ENCODE measurements at places on chromosomes 16 and 17. TPM values are rescaled to one million over a fixed set of nuclear protein-coding genes. Genes with fewer than 3 reads are reported as not detected.

The CD300A gene
- total RNA-seq, result 7.8 TPM

GRCh38 chr17:42163113-42163512 is 8.3 kb upstream of the RAB5C start:
- H3K4me1 ChIP-seq, result no peaks in the 10 kb centered on the region
- H3K27ac ChIP-seq, result no peak overlapping the region
- DNase-seq, result no peak
- no peaks in the 10 kb centered on the region for H3K36me3 ChIP-seq

The CYB5D1 gene
- total RNA-seq, result 5.1 TPM

- DNase-seq, result no peak
- no peak overlapping the region for H3K4me3 ChIP-seq
- no peaks in the 10 kb centered on the region for H3K27me3 ChIP-seq
- H3K36me3 ChIP-seq, result peaks cover 28% of the 10 kb centered on the region
Measured at GRCh38 chr17:27622986-27623385, 8.0 kb upstream of the LGALS9 start.

DNA sequence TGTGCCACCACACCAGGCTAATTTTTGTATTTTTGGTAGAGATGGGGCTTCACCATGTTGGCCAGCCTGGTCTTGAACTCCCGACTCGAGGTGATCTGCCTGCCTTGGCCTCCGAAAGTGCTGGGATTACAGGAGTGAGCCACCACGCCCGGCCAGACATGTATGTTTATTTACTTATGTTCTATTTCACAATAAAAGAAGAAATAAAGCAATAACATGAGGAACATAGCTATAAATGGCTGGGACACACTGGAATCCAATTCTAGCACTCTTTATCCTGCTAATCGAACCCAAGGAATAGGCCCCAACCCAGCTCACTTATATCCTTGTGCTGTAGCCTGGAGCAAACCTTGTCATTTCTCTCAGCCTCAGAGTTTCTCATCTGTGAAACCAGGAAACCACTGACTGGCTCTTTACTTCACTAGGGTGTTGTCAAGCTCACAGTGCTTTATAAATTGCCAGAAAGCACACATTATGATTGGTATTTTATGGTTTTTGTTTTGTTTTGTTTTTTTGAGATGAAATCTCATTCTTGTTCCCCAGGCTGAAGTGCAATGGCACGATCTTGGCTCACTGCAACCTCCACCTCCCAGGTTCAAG is 4.3 kb upstream of the ODAD4 start:
- H3K36me3 ChIP-seq, result no peaks in the 10 kb centered on the region
- no peak overlapping the region for H3K4me3 ChIP-seq
- H3K27ac ChIP-seq, result no peak overlapping the region
- H3K4me1 ChIP-seq, result no peaks in the 10 kb centered on the region
- DNase-seq, result no peak

DNA sequence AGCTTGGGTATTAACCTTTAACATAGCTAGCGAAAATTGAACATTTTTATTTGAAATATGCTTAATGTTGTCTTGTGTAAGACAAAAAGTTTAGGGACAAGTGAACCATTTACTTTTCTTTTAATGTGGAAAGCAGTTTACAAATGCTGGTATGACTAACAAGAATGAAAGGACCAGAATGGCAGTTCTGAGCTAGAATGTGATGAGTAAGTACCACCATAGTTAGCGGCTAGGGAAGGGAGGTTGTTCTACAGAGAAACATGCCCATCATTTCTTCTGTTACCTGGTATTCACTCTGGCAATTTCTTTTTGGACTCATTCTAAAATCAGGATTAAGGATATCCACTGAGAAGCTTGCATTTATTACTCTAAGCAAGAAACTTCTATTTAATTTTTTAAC is 121.1 kb downstream of the WWOX start:
- no peak overlapping the region for H3K27ac ChIP-seq
- no peak for DNase-seq
- no peaks in the 10 kb centered on the region for H3K4me1 ChIP-seq
- H3K27me3 ChIP-seq, result no peaks in the 10 kb centered on the region

DNA sequence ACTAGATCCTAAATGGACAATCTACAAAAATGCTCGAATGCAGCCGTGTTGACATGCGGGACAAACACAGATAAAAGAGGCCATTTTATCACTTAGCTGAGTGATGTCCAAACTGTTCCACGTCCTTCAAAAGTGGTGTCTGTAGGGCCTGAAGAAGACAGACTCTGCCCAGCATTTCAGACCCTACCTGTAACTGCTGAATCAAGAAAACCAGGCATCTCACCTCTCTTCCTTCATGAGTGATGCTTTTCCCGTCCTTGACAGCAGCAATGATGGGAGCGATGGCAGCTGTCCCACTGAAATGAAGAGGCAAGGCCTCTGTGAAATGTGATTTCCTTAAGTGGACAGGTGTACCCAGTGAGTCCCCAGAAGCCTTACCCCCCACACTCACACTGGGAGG is 12.3 kb downstream of the ELAC2 start:
- DNase-seq, result no peak
- H3K4me1 ChIP-seq, result no peaks in the 10 kb centered on the region
- peaks cover 91% of the 10 kb centered on the region for H3K36me3 ChIP-seq

- H3K4me1 ChIP-seq, result no peaks in the 10 kb centered on the region
- peaks cover 28% of the 10 kb centered on the region for H3K36me3 ChIP-seq
- no peaks in the 10 kb centered on the region for H3K27me3 ChIP-seq
- no peak for DNase-seq
- no peak overlapping the region for H3K4me3 ChIP-seq
- no peak overlapping the region for H3K27ac ChIP-seq
Measured at GRCh38 chr17:69286257-69286656, 40.7 kb downstream of the ABCA5 start.

DNA sequence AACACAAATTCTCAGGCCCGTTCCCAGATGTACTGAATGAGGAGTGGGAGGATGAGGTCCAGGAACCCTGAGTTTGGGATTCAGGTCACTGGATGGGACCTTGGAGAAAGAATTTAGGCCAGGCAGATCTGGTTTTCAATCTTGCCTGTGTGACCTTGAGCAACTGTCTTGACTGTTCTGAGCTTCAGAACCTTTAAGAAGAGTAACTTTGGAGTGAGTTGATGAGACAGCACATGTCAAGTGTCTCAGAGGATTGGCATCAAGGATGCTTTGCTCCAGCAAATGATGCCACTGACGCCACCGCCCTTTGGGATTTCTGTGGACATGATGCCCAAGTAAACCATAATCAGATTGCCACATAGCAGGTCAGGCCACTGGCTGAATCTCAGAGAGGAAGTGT is 56.2 kb upstream of the DNAJA2 start:
- no peaks in the 10 kb centered on the region for H3K36me3 ChIP-seq
- H3K4me3 ChIP-seq, result no peak overlapping the region
- DNase-seq, result no peak
- H3K27ac ChIP-seq, result no peak overlapping the region
- no peaks in the 10 kb centered on the region for H3K4me1 ChIP-seq

GRCh38 chr16:66081775-66082366 is 284.6 kb upstream of the CDH5 start:
- H3K27me3 ChIP-seq, result no peaks in the 10 kb centered on the region
- H3K4me3 ChIP-seq, result no peak overlapping the region
- no peak overlapping the region for H3K27ac ChIP-seq

DNA sequence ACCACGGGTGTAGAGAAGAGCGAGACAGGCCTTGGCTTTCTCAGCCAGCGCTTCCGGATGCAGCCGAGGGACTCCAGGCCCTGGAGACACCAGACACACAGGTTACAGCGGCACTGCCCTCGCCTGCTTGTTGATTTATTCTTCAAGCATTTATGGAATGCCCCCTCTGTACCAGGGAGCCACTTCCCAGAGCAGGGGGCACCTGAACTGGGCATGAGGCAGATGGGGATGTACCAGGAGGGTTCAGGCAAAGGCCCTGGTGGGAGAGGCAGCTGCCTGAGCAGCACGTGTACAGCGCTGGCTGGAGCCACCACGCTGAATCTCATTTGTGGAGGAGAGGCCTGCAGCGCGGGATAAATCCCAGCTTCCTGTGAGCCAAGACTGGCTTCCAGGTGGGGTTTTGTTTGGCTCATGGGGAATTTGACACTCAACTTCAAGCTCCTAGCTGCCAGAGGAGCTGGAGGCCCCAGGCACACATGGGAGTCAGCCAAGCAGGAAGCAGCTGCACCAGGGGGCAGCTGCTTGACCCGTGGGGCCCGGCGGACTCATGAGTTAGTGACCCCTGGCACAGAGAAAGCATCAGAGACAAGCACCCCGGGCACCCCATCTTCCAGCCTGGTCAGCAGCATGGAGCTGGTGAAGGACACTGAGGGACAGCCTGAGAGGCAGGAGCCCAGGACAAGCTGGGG is 59.7 kb downstream of the IL21R start:
- no peak overlapping the region for H3K27ac ChIP-seq
- H3K27me3 ChIP-seq, result no peaks in the 10 kb centered on the region
- no peak overlapping the region for H3K4me3 ChIP-seq

- no peak for DNase-seq
- no peaks in the 10 kb centered on the region for H3K27me3 ChIP-seq
- H3K4me1 ChIP-seq, result no peaks in the 10 kb centered on the region
Measured at GRCh38 chr17:15479703-15480102, 12.3 kb upstream of the CDRT4 start.

- peaks cover 76% of the 10 kb centered on the region for H3K4me1 ChIP-seq
- no peaks in the 10 kb centered on the region for H3K27me3 ChIP-seq
- no peaks in the 10 kb centered on the region for H3K36me3 ChIP-seq
- H3K27ac ChIP-seq, result no peak overlapping the region
- H3K4me3 ChIP-seq, result no peak overlapping the region
Measured at GRCh38 chr17:17766077-17766743, 70.6 kb downstream of the SREBF1 start.

- H3K27ac ChIP-seq, result no peak overlapping the region
- no peak for DNase-seq
- no peaks in the 10 kb centered on the region for H3K27me3 ChIP-seq
Measured at GRCh38 chr16:29984137-29984763, 10.6 kb downstream of the TAOK2 start.

The UNC13D gene
- 25.9 TPM for total RNA-seq

The TACO1 gene
- total RNA-seq, result 27.7 TPM

The KRTAP9-8 gene
- not detected for total RNA-seq

The RNF157 gene
- 9.5 TPM for total RNA-seq

DNA sequence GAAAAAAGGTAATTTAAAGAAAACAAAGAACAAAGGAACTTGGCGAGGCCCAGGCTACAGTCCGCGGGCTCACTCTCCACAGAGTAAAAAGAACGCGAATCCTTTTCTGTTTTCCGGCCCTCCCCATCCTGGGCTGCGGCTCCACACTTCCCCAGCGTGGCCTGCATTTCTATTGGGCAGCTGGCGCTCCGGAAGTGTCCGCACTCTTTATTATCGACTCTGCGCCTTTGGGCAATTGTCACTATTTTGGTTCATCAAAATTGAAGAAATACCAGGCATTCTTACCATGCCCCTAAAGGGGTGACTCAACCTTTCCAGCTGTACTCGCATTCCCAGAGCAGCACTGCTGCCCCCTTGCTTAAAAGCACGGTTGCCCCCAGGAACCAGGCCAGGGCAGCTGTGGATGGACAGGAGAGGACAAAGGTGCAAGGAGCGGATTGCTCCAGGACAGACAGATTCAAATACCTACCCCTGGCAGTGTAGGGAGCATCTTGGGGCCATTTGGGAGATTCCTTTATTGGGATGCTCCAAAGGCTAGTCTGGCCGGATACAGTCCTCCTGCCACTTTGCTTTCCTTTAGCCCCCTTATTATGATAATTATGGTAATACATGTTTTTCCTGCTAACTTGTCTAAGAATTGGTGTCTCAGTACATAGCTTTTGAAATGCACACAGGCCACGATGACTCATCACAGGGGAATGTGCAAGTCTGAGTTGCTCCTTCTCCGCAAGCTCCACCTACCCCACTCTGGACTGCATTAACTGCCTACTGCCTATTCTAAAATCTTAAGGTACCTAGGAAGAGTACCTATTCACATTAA is 985 bp upstream of the SLFN12 start:
- H3K27ac ChIP-seq, result peak overlapping the region; percentile 89
- H3K36me3 ChIP-seq, result no peaks in the 10 kb centered on the region
- no peaks in the 10 kb centered on the region for H3K4me1 ChIP-seq
- peak; percentile 91 for DNase-seq
- peak overlapping the region; percentile 62 for H3K4me3 ChIP-seq

DNA sequence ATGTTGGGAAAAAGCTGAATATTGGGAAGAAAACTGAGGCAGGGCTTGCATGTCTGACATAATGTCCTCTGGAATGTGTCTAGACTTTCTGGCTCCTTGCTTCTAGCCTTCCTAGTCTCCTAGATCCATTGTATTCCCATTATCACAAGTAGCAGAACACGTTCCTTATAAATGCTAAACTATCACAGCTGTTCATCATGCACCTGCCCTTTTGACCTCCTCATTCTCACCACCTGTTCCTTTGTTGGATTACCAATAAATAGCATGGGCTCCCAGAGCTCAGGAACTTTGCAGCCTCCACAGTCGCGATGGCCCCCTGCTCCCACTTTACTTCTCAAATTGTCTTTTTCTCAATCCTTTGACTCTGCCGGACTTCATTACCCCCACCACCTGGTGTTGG is 49.7 kb downstream of the ACSM1 start:
- H3K4me3 ChIP-seq, result no peak overlapping the region
- H3K36me3 ChIP-seq, result no peaks in the 10 kb centered on the region
- H3K4me1 ChIP-seq, result no peaks in the 10 kb centered on the region
- H3K27me3 ChIP-seq, result no peaks in the 10 kb centered on the region
- DNase-seq, result no peak

Measured in right atrium auricular region (tissue), 2 donors.